Ureter (tissue), 1 donor: ENCODE measurements at places on chromosomes 3 and 15.

GRCh38 chr3:76010252-76010651, 224.9 kb upstream of the ZNF717 start:
- no peak for DNase-seq

- no peak for DNase-seq
Observed at GRCh38 chr3:57160076-57160764, 4.9 kb downstream of the IL17RD start.

GRCh38 chr3:35648347-35648746, 9.0 kb downstream of the ARPP21 start:
- no peak for DNase-seq

GRCh38 chr3:15094187-15094875, 4.6 kb downstream of the RBSN start:
- no peak for DNase-seq

DNA sequence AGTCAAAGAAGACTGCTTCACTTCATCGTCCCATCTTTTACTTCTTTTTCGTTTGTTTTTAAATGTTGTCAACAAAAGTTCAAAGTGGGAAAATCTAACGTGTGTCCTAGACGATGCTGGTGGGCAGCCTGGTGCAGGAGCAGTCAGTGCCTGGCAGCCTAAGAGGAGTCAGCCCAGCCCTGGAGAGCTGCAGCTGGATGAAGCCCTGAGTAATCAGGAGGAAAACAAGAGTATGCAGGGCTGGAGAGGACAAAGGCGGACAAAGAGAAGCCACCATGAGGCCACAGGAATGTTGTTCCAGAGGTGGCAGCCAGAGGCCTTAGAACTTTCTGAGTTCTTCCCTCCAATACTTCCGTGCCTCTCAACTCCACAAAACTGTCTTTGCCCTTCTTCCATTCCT, 5.7 kb downstream of the ADAMTS17 start:
- DNase-seq: no peak

DNA sequence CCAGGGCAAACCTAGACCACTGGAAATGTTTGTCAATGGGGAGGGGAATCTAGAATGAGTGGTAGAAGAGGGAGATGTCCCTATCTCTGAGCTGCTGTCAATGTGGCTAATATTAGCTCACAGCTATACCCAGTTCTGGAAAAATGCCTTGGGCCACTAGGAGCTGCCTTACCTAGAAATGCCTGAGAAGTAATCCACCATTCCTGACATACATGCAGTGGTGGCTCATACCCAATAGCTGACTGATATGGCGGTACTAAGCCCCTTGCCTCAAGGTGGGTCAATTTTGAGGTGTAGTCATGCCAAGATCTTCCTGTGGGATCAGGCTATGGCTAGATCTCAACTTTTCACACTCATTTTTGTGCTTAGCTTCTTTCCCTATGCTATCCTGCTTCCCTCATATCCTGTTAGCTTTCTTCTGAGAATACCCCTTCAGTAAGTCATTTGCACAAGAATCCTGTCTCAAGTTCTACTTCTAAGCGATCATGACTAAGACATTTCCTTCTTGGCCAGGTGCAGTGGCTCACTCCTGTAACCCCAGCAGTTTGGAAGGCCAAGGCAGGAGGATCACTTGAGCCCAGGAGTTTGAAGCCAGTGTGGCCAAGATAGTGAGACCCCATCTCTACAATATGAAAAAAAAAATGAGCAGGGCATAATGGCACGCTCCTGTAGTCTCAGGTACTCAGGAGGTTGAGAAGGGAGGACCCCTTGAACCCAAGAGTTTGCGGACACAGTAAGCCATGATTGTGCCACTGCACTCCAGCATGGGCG, 49.1 kb upstream of the RFX7 start:
- no peak for DNase-seq

DNA sequence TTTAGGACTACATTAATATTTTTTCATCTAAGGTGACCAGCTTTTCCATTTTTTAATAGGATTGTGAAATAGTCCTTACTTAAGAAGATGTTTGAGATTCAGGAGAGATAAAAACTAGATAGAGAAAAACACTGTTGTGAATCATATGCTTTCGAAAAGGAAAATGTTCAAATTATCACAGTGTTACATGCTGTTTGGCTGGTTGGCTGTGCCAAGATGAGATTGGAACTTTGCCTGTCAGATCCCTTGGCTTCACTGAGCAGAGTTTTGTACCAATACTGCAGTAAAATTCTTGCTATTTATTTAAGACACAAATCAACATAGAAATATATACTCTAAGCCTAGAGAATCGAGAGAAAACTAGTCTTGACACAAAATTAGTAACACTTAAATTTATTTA, 117.2 kb downstream of the OXSM start:
- DNase-seq: no peak

- DNase-seq: no peak
Observed at GRCh38 chr3:24628523-24629258, 134.0 kb upstream of the THRB start.

- DNase-seq: no peak
Observed at GRCh38 chr3:9201266-9201665, 48.2 kb downstream of the SRGAP3 start.

GRCh38 chr3:67946436-67946835, 292.0 kb upstream of the SUCLG2 start:
- no peak for DNase-seq

DNA sequence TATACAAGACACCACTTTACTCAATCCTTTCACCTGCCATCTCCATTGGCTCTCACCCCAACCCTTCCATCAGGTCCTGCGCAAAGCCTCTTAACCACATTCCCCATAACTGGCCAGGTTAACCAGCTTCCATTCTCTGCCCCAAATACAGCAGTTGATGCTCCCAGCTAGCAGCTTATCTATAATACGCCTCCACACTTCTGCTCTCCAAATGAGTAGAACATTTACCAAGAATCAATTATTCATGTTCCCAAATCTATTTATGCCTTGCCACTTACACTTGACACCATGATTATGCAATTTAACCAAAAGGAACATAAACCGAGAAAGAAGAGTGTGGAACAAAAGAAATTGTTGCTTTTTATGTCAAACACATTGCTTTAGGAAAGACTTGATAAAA, 103.7 kb upstream of the TPM1 start:
- DNase-seq: no peak

DNA sequence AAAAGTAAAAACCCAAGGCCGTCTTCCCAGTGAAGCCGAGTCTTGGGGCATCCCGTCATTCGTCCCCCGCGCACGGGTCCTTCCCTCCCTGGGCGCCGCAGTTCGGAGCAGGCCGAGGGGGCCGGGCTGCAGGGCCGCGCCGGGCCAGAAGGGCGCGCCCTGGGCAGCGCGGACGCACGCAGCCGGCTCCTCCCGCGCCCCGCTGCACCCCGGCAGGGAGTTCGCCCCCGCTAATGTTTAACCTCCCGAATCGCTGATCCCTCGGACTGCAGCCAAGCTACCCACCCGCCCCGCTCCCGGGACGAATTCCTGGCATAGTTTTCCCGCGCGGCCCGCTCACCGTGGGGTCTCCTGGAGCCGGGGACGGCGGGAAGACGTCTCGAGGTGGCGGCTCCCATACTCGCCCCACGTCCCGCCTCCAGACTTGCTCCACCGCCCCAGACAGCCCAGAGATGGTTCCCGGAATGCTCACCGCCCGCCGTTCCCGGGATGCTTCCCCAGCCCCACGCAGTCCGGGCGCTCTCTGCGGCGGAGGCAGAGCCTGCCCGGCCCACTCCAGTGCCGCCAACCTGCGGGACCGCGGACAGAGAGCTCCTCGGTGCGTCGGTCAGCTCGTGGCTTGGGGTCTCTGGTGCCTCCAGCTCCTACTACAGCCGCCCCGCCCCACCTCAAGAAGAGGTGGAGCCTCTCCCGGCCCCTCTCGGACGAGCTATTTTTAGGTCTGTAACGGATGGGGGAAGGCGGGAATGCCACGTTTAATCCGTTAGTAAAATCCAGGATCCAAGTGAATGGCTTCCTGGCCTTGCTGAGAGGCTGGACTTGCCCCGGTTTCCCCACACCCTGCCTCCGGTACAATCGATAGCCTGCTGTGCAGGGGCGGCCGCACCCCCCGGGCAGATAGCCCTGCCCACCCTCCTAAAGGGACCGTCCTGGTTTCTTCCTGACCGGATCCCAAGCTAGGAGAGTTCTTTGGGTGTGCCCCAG, at the start of gene DZIP1L:
DZIP1L (minus strand) TSS at position 621 of the 984 bp plus-strand sequence. CDS start 11,637 bp downstream, outside the sequence.
- peak; percentile 64 for DNase-seq

DNA sequence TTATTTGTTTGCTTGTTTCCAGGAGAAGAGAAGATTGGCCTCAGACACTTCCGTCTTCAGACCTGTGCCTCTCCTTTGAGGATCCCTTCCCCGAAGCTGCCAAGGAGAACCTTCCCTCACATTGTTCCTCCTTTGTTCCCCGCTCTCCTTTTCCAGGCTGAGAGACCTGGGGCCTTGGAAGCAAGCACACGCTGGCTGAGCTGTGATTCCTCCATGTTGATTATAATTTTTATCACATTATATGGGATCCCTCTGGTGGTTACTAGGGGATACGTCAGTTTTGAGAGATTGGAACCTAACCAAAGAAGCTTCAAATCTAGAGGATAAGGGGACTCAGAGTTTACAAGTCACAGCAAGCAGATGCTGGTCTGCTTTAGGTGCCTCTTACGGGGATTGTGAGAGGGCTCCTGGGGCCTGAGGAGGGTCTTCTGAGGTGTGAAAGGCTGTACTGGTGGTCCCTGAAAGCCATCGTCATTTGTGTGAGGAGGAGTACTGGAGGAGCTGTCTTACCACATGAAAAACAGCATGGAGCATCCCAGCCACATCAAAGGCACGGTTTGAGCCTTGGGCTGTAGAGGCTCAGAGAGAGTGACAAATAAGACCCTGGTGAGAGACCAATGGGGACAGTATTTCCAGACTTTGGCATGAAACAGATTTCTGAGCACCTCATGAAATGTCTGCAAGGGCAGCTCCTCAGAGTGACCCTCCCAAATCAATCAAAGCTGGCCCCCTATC, 760.1 kb upstream of the CFAP20DC start:
- DNase-seq: no peak

DNA sequence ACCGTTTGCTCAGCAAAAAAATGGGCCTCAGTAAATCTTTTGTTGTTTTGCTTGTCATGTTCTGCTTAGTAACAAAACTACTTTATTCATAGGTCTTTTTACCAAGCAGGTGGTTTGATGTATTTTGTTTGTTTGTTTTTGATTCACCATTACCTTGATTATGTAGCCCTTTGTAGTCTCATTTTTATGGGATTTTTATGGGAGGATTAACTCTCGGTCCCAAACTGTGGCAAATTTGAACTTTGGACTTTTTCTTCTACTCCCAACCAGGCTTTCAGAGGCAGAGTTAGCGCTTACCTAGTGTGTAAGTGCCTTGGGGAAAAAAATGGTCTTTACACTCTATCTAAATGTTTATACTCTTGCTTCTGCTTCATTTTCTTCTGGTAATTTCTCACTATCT, 276.7 kb upstream of the POU1F1 start:
- DNase-seq: no peak

DNA sequence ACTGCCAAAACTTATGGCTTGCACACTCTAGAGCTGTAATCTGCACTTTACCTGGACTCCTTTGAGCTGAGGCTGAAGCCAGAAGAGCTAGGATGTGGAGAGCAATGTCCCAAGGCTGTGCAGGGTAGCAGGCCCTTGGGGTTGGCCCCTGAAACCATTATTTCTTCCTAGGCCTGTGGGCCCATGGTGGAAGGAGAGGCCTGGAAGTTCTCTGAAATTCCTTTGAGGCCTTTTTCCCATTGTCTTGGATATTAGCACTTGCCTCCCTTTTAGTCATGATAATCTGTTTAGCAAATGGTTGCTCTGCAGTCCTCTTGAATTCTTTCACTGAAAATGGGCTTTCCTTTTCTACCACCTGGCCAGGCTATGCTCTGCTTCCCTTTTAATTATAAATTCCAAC, 102.0 kb upstream of the SGO1 start:
- DNase-seq: no peak

DNA sequence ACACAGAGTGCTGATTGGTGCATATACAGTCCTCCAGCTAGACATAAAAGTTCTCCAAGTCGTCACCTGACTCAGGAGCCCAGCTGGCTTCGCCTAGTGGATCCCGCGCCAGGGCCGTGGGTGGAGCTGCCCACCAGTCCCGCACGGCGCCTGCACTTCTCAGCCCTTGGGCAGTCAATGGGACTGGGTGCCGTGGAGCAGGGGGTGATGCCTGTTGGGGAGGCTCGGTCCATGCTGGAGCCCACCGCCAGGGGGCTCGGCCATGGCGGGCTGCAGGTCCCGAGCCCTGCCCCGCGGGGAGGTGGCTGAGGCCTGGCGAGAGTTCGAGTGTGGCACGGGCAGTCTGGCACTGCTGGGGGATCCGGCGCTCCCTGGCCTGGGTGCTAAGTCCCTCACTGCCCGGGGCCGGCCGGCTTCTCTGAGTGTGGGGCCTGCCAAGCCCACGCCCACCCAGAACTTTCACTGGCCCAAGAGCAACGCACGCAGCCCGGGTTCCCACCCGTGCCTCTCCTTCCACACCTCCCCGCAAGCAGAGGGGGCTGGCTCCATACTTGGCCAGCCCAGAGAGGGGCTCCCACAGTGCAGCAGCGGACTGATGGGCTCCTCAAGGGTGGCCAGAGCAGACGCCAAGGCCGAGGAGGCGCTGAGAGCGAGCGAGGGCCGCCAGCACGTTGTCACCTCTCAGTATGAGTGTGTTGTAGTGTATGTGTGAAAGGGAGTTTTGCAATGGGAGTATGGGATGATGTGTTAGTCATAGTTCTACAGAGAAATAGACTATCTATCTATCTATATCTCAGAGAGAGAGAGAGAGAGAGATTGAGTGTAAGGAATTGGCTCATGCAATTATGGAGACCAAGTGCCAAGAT, 69.0 kb downstream of the UBE2E2 start:
- DNase-seq: no peak

DNA sequence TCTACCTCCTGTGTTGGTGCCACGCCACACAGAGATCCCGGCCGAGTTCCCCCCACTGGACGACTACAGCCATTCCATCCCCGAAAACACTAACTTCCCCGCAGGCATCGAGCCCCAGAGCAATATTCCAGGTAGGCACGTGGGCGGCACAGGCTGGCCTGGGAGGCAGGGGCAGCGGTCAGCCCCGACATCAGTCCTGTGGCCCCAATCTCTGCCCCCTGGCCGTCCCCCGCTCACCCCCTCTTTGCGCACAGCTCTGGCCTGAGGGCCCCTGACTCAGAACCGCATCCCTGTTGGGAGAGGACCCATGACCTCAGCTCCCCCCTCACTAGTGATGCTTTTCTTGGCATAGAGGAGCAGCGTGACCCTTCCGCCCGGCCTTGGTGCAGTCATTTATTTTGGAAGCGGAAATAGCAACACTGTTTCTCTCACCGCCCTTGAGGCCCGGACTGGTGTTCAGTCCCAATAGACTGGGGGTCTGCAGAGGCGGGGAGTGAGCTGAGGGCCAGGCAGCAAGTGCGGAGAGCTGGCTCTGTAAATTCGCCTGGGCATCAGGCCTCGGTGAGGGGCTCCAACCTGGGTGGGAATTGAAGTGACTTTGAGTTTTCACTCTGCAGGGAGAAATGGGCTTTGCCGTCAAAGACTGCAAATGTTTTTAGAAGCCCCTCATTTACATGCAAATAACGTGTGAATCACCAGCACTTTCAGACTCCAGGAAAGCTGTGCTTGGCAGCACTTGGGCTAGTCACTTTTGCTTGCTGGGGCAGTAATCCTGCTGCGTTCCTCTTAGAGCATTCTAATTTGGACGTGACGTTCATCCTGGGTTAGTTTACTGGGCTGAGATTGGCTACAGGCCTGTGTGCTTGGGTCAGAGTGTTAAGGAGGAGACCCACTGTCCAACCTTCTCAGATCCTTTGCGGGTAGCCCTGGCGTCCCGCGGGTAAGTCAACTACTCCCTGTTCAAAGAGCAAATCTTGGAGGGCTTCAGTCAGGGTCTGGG, 88.9 kb downstream of the AAGAB start:
- no peak for DNase-seq

GRCh38 chr15:38650936-38651327, 86.3 kb upstream of the RASGRP1 start:
- no peak for DNase-seq
